ENCODE measurements at places on chromosomes 2 and 18.

GRCh38 chr2:127911737-127912136, 26.0 kb upstream of the AMMECR1L start:
- no peak for DNase-seq

DNA sequence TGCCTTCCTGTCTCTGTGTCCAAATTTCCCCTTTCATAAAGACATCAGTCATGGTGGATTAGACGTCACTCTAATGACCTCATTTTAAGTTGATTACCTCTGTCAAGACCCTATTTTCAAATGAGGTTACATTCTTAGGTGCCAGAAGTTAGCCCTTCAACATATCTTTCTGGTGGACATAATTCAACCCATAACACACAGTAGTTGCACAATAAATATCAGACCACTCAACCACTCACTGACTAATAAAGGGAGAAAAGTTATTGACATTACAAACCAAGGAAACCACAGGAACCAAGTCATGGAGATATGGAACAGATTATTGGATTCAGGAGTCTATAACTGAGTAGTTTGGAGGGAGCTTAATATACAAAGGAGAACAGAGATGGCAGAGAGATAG, 377.4 kb upstream of the ACVR2A start:
- DNase-seq = no peak

DNA sequence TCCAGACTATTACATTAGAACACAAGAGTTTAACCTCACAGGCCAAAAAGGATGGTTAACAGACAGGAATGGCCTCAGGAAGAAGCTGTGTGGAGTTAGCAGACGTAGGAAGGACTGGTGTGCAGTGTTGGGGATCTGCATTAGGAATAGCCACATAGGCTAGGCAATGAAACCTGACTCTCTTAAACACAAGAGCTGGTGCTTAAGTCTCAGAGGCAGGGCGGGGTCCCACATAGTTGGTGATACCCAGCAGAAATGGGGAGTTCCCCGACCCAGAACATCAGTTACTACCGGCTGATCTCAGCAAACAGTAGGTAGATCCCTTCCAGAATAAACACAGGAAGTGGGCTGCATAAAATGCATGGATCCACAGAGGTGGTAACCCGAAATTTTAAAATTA, 64.1 kb downstream of the CCDC93 start:
- DNase-seq = no peak

DNA sequence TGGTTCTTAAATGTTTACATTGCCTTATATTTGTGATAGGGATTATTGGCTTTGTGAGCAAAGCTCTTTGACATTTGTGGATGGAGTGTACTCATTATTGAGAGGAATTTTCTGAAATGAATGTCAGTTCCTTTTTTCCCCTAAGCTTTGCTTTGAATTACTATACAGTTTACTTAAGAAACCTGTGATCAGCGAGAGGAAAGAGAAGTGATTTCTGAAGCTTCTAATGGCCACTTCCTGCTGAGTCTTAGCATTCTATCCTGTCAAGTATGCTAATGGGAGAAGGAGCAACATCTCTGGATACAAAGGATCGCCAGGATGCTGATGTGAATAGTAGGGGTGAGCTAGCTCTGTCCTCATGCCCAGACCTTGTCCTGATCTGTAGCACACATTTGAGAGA, 47.8 kb upstream of the MGAT5 start:
- DNase-seq = no peak

- DNase-seq = no peak
Measured at GRCh38 chr2:102114290-102114721, 28.2 kb upstream of the IL1R1 start.

DNA sequence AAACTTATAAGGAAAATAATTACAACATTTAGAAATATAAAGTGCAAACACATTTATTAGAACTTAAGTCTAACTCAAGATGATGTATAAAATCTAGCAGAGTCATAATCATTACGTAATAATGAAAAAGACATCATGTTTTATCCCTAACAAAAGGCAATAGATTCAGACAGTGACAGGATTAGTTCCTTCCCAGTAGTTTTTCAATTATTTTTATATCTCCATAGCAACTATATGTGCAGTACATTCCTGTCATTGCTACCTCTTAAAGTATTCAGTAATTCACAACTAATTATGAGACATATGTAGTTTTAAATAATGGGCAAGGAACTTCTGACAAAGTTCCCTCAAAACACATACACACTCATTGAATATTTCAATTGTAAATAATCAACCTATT, 687.9 kb downstream of the CCDC85A start:
- no peak for DNase-seq

DNA sequence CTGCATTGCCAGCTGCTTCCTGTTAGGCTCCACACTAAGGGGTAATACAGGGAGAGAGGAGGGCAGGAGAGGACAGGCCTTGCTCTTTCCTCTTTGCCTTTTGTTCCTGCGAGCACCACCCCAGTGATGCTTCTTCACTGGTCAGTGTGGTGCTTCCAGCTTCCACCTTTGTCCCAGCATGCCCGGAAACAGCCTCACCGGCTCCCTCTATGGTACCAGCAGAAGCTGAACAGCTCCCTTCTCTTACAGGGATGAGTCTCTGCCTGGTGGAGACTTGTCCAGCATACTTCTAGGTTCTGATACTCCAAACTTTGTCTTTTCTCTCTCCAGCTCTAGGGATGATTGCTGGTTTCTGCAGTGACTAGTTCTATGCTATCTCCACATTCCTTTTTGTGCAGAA, 413.3 kb downstream of the TSN start:
- no peak for DNase-seq

DNA sequence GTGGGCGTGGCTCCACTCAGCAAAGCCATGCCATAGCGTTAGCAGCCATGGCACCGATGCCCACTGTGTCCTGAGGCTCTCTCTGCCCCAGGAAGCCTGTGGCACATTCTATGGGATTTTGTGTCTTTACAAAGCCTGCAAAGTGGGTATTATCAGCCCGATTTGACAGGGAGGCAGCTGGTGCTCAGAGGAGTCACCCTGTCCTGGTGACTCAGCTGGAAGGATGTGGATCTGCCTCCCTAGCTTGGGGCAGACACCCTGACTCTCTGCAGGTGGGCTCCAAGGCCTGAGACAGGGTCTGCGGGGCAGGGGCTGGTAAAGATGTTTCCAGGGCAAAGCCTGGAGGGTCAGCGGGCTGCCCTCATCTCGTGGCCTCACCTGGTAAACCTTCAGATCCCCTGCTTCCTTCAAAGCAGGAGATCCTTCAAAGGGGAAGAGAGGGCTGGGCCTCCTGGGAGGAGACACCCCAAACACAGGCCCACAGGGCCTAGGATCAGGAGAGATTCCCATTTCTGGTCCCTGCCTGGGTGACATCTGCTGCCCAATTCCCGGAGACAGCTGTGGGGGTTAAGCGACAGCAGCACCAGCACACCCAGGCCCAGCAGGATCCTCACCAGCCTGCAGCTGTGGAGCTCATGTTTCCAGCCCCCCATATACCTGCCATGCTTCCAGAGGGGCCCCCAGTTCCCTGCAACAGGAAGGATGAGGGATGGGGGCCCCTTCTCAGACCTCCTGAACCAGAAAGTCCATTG, 3.0 kb upstream of the ASB1 start:
- no peak for DNase-seq

GRCh38 chr2:167990062-167990461, 257.3 kb downstream of the STK39 start:
- no peak for DNase-seq

DNA sequence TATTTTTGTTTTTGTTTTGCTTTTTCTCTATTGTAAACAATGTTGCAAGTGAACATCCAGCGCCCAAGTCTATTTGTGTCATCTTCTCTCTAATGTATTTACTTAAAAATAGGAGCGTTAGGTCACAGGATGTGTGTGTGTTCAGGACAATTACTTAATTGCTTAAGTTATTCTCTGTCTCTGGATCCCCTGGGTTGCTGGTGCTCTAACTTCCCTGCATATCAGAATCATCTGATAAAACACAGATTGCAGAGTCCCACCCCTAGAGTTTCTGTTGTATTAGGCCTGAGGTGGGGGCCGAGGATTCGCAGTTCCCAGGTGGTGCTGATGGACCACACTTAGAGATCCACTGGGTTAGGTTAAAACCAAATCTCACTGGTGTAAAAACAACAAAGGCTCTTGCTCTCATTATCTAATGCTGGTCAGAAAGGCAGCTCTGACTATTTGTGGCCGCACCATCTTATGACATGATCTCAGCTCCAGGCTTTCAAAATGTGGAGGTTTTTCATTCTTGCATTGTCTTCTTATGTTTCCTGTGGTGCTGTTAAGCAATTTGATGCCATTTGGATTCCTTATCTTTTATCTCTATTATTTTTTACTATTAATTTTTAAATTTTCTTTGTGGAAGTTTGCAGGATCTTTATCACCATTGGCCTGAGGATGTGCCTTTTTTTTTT, 87.7 kb downstream of the CLIP4 start:
- no peak for DNase-seq

DNA sequence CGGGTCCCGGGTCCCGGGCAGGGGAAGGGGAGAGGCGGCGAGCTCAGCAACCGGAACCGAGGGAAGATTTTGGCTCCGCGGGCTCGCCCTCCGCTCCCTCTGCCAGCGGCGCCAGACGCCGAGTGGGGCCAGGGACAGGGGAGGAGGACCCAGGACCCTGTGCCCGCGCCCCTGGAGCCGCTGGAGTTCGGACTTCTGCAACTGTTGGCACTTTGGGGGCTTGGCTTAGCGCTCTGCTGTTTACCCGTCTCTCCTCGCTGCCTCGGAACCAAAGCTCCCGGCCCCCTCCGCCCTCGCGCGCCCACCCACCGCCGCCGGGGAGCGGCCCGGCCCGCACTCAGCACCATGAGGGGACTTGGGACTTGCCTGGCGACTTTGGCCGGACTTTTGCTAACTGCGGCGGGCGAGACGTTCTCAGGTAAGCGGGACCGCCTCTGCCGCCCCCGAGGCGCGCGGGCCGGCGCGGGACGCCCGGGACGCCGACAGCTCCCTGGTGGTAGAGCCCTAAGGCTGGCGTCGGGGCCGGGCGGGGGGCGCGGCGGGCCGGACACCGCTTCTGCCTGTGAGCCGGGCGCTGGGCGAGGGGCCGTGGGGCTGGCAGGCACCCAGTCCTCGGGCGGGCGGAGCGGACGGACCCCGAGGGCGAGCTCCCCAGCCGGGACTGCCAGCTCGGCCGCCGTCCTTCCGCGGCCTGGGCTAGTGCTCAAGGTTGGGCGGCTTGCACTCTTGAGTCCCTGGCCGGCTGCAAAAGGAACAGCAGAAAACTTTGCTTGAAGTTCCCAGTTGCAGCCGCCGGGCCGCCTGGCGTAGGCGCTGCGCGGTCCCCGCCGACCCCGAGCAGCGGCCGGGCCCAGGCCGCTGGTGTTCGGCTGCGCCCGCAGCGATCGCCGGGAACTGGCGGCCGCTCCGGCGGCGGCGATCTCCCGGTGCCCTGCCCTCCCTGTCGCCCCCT, 634 bp downstream of the PTPRM start:
- DNase-seq = no peak

GRCh38 chr2:186820303-186820702, 28.7 kb downstream of the ZSWIM2 start:
- DNase-seq = no peak

DNA sequence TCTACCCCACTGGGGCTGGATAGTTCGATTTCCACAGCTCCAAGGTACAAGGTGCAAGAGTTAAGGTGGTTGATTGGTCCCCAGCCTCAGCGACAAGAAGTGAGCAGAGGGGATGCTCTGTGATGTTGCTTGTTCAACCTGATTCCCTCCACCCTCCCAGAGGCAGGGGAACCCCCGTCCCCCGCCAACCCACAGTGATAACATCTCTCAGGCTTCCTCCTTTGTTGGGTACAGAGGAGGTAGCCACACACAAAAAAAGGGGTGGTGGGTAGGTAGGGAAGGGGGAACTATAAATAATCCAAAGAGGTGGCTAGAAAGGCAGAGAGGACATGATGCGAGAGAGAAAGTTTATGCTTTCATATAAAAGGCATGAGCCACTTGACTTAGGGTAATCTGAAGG, 192.9 kb upstream of the POU3F3 start:
- no peak for DNase-seq

DNA sequence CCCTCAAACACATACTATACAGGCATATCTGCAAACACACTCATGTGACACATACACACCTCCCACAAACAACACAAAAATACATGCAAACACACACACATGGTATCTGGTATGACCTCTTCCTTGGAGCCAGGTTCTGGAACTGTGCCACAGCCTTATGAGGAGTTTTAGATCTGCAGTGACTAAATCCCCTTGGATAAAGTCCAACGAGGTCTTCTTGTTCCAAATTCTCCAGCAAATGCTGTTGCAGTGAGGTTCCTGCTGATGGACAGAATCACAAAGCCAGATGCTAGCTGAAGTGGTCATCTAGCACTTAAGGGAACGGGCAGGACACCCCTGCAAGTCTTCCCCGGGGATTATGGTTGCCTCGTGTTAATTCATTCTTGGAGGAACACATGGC, 54.5 kb upstream of the DAPL1 start:
- no peak for DNase-seq

DNA sequence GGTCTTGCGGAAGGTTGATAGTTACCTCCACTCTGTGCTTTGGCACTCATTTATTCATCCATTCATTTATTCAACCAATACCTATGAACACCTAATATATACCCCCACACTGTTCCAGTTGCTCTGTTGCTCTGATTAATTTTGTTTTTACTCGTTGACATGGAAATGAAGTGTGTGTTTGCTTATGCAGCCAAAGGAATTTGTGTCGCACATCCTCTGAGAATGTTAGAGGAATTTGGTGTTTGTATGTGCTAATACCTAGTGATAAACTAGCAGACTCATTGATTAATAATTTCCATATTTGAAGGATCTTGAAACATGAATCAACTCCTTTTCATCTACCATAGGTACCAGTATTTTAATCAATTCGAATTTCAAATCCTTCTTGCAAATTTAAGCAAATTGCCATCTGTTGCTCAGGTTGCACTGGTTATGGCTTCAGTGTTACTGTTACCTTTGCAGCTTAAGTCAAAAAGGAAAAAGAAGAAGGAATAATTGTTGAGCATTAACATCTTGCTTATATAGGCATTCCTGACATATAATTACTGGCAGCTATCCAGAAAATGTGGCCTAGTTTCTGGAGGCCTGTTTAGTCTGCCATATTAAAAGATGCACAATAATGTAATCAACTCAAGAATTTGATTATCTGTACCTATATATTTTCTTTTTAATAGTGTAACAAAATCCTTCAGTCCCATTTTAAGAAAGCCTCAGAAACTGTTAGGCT, 25.7 kb upstream of the CRIM1 start:
- no peak for DNase-seq

GRCh38 chr18:8767340-8767739, 62.0 kb downstream of the MTCL1 start:
- DNase-seq = no peak

DNA sequence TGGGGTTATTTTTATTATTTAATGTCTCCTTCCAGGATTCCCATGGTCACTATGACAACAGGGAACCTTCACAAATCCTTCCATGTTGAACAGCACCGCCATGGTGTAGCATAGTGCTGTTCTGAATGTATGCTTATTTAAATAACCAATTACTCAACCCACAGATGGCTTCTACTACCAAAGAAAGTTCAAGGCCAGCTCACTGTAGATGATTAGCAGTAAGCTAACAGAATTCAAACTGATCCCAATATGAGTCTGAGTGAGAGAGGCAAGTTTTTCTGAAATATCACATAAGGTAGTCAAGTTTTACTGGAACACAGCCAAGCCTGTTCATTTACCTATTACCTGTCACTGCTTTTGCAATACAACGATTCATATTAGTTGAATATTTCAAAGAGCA, 51.2 kb downstream of the CLASP1 start:
- DNase-seq = no peak

GRCh38 chr2:156672556-156673332, 236.6 kb downstream of the GPD2 start:
- DNase-seq = no peak
